ENCODE measurements at places on chromosomes 3 and 15. TPM values are rescaled to one million over a fixed set of nuclear protein-coding genes. Genes with fewer than 3 reads are reported as not detected.

The CYP8B1 gene
- total RNA-seq, result not detected

GRCh38 chr15:25451501-25451900 lies 12.7 kb upstream of the UBE3A start:
- no peak for DNase-seq
- no peaks in the 10 kb centered on the region for H3K4me1 ChIP-seq
- H3K27me3 ChIP-seq, result no peaks in the 10 kb centered on the region
- H3K27ac ChIP-seq, result no peak overlapping the region

The PRC1 gene
- 7.1 TPM for total RNA-seq

The GATM gene
- 23.7 TPM for total RNA-seq

- DNase-seq, result no peak
- H3K36me3 ChIP-seq, result no peaks in the 10 kb centered on the region
- H3K4me3 ChIP-seq, result no peak overlapping the region
- no peaks in the 10 kb centered on the region for H3K4me1 ChIP-seq
- H3K27ac ChIP-seq, result no peak overlapping the region
- H3K27me3 ChIP-seq, result no peaks in the 10 kb centered on the region
These were observed 12.3 kb downstream of the NUDT16 start for GRCh38 chr3:131393868-131394267.
